ENCODE measurements at places on chromosomes 3 and 15. TPM values are rescaled to one million over a fixed set of nuclear protein-coding genes. Genes with fewer than 3 reads are reported as not detected.

Gene UNC45A
- 37.8 TPM for total RNA-seq

Gene GCHFR
- 5.5 TPM for total RNA-seq

Gene NGLY1
- 24.1 TPM for total RNA-seq

Gene BCHE
- 0.05 TPM for total RNA-seq

Gene GPR15
- not detected for total RNA-seq

Gene GOLGA8M
- 0.64 TPM for total RNA-seq

Gene NOX5
- 1.3 TPM for total RNA-seq

Gene FAM81A
- 0.47 TPM for total RNA-seq

Gene LRRC31
- not detected for total RNA-seq

Gene CMTM6
- 44.7 TPM for total RNA-seq

Gene CAMP
- not detected for total RNA-seq

Gene EPHB1
- total RNA-seq = 0.86 TPM

Gene PSTPIP1
- total RNA-seq = not detected

Gene EPHA6
- not detected for total RNA-seq

Gene DHX36
- 43.5 TPM for total RNA-seq

Gene TIPIN
- total RNA-seq = 6.3 TPM

Gene CEMIP
- total RNA-seq = 17.2 TPM

Gene CD200
- 0.13 TPM for total RNA-seq

Gene MDFIC2
- not detected for total RNA-seq

Gene SLC24A5
- total RNA-seq = not detected

Gene C3orf49
- total RNA-seq = not detected

Gene STAC
- 0.32 TPM for total RNA-seq

Gene ARPIN
- total RNA-seq = 5.6 TPM

Gene CNOT10
- total RNA-seq = 14.7 TPM

Gene CHL1
- total RNA-seq = under 0.01 TPM

Gene ADAMTSL3
- 0.05 TPM for total RNA-seq

Gene C15orf62
- not detected for total RNA-seq

Gene ADAMTS7
- total RNA-seq = 36.4 TPM

Gene XYLB
- 1.5 TPM for total RNA-seq

Gene OIP5
- not detected for total RNA-seq

Gene SGO1
- 0.05 TPM for total RNA-seq

Gene MUSTN1
- 78.0 TPM for total RNA-seq

Gene OSTN
- total RNA-seq = 0.72 TPM

Gene TMEM212
- not detected for total RNA-seq

Gene MYZAP
- 3.9 TPM for total RNA-seq

Gene PLSCR5
- total RNA-seq = not detected

Gene CMSS1
- 27.2 TPM for total RNA-seq

Gene TRH
- total RNA-seq = not detected

Gene CCRL2
- total RNA-seq = 0.78 TPM

Gene ZNF639
- 55.2 TPM for total RNA-seq

All from myocyte (in vitro differentiated cells).